T-helper 22 cell (primary cell): ENCODE measurements at places on chromosomes 16 and 17.
A peak's percentile ranks its signal among the peaks of the same experiment; 100 is the strongest.

DNA sequence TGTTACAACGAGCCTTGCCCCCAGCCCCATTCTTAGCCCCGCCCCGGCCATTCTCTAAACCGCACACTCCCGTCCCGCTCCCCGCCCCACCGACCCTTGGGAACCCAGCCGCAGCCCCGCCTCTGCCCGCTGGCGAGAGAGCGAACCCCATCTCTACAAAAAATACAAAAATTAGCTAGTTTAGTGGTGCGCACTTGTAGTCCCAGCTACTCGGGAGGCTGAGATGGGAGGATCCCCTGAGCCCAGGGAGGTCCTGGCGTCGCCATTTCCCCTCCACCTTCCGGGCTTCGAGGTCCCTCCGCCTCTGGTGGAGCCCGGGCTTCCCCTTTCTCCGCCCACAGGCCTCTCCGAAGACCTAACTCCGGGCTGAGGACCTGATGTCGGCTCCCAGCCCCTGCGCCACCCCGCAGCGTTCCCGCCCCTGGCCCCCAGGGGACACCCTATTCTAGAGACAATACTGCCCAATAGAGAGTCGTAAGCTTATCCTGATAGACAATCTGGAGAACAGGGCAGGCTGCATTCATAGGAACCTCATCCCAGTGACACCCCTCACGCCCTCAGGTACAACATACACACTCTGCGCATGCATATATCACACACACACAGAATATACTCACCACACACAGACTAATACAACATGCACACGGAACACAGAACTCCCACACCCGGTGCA, 480 bp upstream of the PROCA1 start:
- peak; percentile 53 for DNase-seq

GRCh38 chr16:30018731-30019158, 4.3 kb upstream of the C16orf92 start:
- no peak for DNase-seq

GRCh38 chr16:78105517-78105916, 6.1 kb downstream of the WWOX start:
- no peak for DNase-seq

GRCh38 chr17:62827746-62828485, 19.8 kb upstream of the MARCHF10 start:
- no peak for DNase-seq

DNA sequence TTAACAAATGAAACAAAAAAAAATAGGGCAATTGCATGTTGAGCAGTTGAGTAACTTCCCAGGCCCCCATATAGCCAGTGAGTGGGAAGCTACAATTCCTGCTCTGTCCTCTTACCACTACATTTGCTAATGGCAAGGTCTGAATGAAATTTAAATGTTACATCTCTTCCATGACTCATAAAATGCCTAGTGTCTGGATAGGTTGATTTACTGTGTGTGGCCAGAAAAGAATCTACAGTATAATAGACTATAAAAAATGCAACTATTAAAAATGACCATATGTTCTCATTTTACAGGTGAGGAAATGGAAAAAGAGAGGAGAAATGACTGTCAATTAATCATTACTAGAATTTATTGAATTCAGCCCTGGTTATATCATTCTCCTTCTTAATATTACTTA, 1199.3 kb downstream of the CDH11 start:
- no peak for DNase-seq

- DNase-seq, result no peak
Observed at GRCh38 chr16:17237350-17237944, 233.3 kb downstream of the XYLT1 start.

DNA sequence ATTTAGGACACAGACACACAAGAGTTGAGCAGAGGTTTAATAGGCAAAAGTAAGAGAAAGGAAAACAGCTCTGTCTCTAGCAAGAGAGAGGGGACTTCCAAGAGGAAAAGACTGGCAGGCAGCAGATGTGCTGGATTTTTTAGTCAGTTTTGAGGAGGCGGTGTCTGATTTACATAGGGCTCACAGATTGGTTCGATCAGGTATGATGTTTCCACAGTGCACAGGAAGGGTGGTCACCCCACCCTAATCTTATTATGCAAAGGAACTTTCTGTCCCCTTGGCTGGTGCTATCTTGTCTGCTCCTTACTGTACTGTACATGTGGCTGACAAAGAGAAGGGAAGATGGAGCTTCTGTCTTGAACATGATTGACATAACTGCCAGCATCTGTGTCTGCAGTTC, 25.3 kb downstream of the BFAR start:
- no peak for DNase-seq

GRCh38 chr16:89350701-89351380, 133.3 kb downstream of the ZNF778 start:
- DNase-seq, result no peak

DNA sequence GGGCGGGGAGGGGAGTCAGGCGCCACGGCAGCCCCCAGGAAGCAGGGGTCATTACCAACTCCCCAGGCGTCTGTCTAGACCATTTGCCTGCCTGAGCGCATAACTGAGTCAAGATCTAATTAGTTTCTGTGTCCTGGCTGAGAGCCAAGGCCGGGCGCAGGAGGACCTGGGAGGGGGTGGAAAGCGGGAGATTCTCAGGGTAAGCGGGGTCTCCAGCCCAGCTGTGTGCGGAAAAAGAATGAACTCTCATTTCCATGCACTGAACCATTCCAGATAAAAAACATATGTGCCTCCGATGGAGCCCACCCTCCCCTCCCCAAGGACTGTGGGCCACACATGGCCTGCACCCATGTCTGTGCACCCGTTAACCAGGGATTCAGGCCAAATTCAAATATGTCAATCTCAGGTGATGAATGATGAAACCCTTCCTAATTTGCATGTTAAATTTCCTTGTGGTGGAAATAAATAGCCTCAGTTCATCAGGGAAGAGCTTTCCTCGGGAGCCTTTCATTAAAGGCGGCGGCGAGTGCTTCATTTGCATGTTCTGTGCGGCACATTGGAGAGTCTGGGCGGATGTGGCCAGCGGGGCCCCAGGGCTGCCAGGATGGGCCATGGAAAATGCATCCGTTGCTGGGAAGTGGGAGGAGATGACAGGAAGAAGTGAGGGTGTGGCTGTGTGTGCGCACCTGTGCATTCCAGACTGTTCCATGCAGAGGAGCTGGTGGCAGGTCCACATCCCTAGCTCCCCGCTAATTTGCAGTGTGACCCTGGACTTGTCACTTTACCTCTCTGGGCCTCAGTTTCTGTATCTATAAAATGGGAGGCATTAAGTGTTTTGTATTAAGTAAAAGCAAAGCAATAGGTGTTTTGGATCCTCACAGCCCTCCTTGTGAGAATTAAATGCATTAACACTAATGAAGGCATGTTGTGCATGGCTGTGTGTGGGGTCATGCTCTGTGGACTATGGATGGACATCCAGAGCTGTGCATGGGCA, 151.1 kb downstream of the SDK2 start:
- no peak for DNase-seq

DNA sequence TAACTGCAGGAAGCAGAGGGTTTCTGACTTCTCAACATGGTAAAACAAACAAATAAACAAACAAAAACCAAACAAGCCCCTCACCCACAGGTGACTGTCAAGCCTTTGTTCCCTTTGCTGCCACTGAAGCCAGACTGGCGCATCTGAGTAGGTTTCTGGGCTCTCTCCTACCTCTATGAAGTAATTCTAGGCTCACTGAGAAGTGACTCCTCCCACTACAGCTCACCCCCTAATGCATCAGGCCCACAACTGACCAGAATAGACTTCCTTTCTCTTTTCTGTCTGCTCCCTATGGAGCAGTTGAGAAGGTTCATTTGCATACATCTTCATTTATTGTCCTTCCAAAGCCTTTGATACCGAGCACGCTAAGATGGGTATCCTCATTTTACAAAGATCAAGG, 77.0 kb upstream of the CCL2 start:
- no peak for DNase-seq

GRCh38 chr17:50026837-50027171, 29.1 kb upstream of the ITGA3 start:
- peak; percentile 31 for DNase-seq

DNA sequence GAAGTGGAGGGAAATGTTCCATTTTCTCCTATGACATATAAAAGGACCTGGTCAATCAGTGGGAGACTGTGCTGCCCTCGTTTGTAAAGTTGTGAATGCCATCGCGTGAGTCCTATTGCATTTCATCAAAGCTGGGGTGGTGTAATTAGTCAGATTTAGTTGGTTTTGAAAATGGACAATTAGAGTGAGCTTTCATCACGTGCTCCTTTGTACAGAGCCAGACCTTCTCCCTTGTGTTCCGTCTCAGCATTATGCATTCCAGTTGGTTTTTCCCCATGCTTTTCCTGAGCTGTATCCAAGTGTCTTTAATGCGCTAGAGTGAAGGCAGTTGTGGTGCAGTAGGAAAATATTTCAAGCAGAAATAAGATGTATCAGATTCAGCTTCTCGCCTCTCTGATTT, 10.4 kb downstream of the SEC14L1 start:
- no peak for DNase-seq

GRCh38 chr16:87864331-87864989, 4.8 kb downstream of the SLC7A5 start:
- DNase-seq, result no peak

- DNase-seq, result peak; percentile 10
Observed at GRCh38 chr16:69188236-69188549, 1.2 kb downstream of the SNTB2 start.

DNA sequence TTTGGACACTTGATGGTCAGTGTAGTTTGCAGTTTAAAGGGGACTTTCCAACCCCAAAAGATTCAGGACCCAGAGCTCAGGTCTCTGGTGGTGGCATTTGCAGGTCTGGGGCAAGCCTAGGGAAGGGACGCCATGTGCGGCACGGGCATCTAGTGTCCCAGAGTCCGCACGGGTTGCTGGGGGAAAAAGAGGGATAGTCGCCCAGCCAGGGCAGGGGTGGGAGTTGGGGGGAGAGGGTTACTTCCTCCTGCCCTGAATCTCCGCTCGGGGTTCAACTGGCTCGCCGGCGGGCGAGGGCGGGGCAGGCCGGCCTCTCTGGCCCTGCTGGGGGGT, 239 bp upstream of the CA7 start:
- no peak for DNase-seq

GRCh38 chr17:42241871-42242270, 34.3 kb downstream of the STAT5B start:
- no peak for DNase-seq

DNA sequence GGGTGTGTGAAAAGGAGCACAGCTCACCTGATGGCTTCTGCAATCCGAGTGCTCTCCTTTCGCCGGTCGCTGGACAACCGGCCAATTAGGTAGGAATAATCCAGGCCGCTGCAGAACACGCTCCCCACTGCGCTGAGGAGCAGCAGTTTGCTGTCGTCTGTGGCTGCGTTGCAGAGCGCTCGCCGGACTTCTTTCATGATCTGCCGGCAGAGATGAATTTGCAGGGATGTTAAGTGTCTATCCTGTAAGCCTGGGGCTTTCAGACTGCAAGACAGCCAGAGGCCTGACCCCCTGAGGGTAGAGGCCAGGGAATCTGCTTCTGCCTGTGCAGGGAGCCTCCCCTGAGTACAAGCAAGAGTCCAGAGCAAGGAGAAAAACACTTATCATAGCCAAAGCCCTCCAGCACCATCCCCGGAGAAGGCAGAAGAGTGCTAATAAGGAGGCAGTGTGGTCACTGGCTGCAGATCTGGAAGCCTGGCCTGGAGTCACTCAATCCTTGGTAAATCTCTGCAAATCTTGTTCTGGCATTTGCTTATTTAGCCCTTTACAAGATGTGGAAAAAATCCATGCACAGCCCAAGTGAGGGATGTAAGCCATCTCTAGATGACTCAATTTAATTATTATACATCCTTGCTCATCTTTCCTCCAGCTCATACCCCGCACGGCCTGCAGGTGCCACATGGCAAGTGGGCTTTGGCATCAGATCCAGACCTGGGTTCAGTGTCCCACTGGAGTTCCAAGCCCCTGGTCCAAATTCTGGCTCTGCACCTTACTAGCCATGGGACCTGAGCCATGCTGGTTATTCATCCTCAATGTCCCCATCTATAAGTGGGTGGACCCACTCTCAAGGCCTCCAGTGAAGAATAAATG, 80.2 kb downstream of the DYNLRB2 start:
- DNase-seq, result no peak

DNA sequence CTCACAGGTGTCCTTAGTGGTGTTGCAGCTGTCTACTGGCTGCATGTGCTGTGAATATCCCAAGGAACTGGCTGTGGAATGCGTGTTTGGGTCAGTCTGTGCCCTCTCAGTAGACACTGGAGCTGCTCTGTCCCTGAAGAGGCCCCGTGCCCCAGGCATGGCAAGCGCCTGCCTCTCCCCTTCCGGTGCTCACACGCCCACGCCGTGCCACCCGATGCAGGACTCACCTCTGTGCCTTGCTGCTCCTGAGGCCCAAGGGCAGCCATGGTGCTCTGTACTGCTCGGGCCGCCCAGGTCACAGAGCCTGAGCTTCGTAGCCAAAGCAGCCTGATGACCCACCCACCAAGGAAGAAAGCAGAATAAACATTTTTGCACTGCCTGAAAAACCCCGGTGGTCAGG, 10.0 kb downstream of the RGS11 start:
- no peak for DNase-seq

- DNase-seq, result no peak
Observed at GRCh38 chr16:78705694-78706093, 606.2 kb downstream of the WWOX start.

DNA sequence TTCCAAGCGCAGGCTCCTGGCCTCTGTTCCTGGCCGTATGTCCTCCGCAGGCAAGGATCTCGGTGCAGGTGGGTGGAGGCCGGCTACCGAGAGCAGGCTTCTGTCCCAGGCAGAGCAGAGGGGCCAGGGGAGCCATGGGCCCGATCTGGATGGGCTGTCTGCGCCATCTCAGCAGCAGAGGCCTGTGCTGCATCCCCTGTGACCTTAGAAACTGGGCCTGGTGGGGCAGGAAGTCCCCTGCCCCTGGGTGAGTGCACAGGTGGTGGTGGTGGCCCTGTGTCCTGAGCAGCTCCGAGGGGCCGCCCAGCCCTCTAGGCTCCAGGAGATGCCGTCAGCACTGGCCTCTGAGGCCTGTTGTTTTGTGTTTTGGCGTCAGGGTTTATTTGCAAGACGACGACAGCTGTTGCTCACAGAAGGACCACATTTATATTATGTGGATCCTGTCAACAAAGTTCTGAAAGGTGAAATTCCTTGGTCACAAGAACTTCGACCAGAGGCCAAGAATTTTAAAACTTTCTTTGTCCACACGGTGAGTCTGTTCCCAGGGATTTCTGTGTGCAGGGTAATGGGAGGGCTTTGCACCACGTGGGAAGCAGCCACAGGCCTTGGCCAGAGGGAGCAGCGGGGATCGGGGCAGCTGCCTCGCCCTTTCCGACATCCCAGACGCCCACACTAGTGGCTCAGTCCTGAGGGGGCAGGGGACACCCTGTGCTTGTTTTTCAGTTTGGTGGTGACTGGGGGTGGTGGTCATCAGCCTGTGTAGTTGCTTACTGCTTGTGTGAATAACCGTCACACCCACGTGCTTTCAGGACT, 59.1 kb downstream of the PDPK1 start:
- DNase-seq, result no peak

GRCh38 chr17:1957037-1957436, 68.1 kb downstream of the RTN4RL1 start:
- DNase-seq, result no peak

DNA sequence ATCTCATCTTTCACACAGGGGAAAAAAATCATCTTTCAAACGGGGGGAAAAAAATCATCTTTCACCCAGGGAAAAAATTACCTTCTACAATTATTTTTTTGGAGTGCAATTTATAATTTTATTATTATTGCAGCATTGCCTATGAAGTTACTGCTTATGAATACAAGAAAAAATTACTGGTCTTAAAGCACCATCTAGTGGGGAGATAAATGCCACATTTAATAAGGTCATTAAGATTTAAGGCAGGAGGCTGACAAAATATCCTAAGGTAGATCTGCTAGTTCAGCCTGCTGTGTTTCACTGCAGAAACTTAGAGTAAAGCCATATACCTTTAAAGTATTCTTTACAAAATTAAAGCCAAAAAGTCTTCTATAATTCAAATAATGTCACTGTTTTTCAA, 13.7 kb downstream of the SHCBP1 start:
- no peak for DNase-seq
